ENCODE measurements at places on chromosomes 7 and 10.

GRCh38 chr7:137930581-137930980, 71.3 kb downstream of the CREB3L2 start:
- DNase-seq: peak; percentile 91

DNA sequence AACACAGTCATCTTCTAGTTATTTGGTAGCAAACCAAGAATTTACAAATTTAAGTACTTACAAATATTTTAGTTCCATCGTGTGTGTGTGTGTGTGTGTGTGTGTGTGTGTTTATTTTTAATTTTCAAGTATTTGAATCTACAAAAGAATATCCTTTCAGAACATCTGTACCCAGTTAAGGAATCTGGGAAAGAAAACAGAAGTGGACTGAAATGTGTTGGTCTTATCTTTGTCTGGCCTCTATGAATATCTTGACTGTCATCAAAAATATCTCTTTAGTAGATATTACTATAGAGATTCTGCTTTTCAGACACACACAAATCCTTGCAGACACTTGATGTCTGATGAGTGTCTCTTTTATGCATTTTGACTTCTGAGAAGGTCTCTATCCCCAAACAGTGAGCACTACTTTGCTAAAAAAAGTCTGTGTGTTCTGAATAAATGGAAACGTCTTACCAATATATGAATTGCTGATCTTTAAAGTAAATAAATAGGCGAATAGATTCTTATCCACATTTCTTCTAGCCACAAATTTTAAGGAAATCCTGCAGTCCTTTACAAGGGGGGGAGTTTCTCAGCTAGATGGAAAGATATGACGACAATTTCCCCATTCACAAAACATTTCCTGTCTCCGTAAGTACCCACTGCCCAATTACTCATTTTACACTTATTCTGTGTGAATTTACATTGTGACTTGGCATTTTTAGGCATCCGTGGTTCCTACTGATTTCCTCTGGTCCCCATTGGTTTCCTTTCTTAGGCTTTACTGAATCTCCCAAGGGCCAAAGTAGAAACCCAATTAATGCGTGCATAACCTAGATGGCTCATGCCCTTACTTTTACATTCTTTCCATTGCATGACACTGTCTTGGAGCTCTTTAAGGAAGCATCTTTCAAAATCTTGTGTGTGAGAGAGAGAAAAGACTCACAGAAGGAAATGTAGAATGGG, 36.0 kb downstream of the NRCAM start:
- DNase-seq: no peak

- DNase-seq: no peak
These were observed 437.1 kb downstream of the HTR7 start for GRCh38 chr10:90420637-90421318.

GRCh38 chr10:58700591-58700990, 187.9 kb downstream of the BICC1 start:
- no peak for DNase-seq

DNA sequence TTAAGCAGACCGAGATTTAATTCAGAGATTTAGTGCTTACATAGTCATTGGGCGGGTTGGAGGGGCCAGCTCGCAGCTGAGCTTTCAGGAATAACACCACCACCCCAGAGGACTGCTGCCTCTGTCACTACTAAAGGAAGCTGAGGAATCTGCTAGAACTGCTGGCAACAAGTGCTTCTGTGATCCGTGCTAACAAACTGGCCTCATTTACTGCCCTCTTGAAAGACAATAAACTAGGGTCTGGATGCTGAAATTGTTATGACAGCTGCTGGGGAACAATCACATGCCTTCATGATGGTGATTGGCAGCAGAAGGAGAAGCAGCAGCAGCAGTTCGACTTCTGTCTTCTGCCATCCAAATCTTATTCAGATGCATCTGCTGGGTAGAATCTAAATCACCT, 285.5 kb upstream of the TAC1 start:
- DNase-seq: no peak

- DNase-seq: no peak
These were observed 124.2 kb upstream of the MKLN1 start for GRCh38 chr7:131203291-131203976.

- peak; percentile 74 for DNase-seq
These were observed at the start of gene HGF for GRCh38 chr7:81769891-81770727. Gene HGF, minus strand, starts transcription at chr7:81770047. Its CDS starts 76 bp downstream, at chr7:81769971.

- peak; percentile 50 for DNase-seq
These were observed 3.3 kb upstream of the TBXAS1 start for GRCh38 chr7:139825666-139826290.

- DNase-seq: no peak
These were observed 82.8 kb downstream of the PPP1R3C start for GRCh38 chr10:91550021-91550420.

DNA sequence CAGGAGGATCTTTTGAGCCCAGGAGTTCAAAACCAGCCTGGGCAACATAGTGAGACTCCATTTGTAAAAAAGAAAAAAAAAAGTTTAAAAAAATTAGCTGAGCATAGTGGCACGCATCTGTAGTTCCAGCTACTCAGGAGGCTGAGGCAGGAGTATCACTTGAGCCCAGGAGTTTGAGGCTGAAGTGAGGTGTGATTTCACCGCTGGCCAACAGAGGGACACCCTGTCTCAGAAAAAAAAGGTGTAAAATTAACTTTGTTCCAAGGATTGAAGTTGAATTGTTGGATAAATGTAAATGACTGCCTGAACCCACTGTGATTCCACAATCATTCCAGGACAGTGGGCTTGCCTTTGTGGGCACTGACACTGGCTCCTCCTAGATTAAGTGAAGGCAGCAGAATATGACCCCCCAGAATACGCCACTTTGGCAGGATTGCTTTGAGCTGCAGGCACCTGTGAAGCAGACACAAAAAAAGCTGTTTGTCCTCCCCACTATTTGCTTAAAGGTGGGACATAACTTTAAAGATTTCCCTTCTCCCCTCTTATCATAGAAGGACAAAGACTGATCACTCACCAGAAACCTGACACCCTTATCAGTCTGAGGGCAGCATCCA, 57.2 kb upstream of the FOXI2 start:
- no peak for DNase-seq

DNA sequence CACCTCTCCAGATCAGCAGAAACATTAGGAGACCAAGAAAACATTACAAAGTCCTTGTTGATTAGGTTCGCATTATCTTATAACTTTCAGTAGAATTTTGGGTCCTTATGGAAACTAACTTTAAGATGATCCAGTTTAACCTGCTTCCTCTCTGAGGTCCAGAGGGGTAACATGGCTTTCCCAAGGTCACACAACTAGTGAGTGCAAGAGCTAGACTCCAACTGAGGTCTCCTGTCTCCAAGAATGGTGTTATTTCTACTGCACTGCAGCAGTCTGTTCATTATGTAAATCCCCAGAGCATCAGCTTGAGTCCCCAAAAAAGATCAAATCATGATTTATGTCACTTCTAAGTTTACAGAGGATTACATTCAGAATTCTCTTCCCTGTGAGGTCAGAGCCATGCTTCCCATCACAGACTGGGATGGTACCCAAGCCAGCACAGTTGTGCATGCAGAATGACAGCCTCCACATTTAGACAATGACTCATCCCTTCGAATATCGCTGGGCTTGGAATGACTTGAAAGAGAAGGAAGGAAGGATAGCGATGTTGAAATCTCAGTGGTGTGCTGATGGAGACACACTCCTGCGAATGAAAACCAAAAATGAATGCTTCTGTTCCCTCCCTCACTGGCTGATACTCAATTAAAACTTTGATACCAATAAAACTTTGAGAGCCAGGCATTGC, 163.1 kb upstream of the PLXNA4 start:
- peak; percentile 94 for DNase-seq

GRCh38 chr7:91630581-91631380, 249.7 kb downstream of the MTERF1 start:
- DNase-seq: no peak

DNA sequence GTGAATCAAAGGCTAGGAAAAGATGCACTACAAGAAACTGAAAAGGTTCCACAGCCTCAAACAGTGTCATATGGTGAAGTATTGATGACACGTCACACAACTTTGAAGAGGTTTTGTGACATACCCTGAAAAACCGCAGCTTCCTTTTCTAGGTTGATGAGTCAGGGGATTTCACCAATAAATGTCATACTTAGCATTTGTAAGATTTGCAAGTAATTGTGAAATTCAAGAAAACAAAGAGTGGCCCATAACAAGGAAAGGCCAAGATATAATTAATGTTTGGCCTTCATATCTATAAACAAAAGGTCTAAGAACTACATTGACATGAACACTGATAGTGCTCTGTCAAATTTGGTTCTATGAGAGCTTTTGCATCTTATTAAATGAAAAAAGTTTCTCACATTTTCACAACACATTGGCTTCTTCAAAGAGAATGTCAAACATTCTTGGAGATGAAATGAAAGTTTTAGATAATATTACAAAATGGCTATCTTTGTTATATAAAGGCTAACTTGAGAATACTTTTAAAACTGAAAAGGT, 62.0 kb upstream of the NAMPT start:
- DNase-seq: peak; percentile 93

- peak; percentile 80 for DNase-seq
These were observed 315.7 kb downstream of the TNS3 start for GRCh38 chr7:47266131-47266706.

DNA sequence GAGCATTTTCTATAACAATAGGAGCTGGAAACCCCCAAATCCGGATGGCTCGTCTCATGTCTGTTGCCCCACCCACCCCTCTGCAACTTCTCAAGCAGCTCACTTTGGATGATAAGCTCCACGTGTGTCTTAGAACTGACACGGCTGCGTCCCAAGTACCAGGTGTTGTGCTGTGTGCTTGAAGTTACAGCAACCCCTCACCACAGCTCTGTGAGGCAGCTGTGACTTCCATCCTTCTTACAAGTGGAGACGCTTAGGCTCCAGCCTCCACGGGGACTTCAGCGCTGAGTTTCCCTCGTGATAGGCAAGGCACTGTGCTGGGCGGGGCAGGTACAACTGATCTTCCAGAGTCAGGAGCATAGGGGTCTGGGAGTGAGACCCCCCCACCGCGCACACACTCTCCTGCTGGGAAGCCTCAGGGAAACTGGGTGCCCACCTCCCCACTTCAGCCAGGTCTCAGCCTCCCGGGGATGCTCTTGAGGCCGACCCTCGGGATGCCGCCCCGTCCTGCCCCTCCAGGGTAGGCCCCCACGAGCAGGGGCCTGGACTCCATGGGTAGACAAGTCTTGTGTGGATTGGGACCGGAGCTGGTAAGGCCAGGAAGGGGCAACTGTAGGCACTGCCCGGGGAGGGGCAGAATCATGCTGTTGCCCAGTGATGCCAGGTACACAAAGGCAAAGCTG, 31.4 kb downstream of the EN2 start:
- DNase-seq: no peak

- DNase-seq: peak; percentile 73
These were observed 46.2 kb downstream of the ZNF438 start for GRCh38 chr10:30985512-30985911.

- no peak for DNase-seq
These were observed 17.1 kb downstream of the BMPR1A start for GRCh38 chr10:86773498-86773897.

- DNase-seq: peak; percentile 21
These were observed 55.6 kb upstream of the PNLIP start for GRCh38 chr10:116490028-116490662.

DNA sequence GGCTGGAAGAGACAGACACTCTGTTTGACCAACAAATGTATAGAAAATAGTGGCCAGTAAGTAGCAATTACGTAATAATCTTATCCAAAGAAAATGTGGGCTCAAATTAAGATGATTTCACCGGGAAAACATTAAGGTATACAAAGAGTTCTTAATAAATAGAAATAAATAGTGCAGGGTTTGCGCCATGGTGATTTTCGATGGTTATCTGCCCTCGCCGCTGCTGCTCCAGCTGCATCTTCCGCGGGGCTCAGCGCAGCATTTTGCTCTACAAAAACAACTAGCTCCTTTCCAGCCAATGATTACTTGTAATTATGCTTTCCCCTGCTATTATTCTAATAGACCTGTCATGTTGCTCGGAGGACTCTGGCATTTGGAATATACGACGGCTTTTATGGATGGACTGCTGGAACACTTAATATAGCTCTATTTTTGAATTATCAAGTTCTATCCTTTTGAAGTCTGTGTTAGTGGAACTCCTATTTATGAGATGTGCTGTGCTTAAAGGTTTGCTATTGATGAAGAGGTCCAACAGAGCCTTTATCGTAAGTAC, 103.8 kb downstream of the BUB3 start:
- no peak for DNase-seq

GRCh38 chr7:130226333-130226732, 18.7 kb downstream of the SSMEM1 start:
- DNase-seq: no peak

DNA sequence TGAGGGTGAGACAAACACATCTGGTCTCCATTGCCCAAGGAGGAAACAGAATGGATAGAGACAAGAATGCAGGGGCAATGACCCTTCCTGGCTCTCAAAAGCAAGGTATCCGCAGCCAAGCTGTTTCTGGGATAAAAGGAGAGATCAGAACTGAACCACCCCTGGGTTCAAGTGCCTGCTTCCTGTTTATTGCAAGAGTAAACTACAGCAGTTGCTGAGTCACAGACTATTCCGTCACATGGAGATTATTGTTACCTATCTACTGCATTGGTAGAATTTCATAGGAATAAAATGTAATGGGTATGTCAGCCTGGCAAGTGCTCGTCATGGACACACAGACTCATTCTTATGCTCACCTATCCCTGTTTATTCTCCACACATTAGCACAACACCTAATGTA, 821.6 kb downstream of the GRID1 start:
- DNase-seq: no peak

DNA sequence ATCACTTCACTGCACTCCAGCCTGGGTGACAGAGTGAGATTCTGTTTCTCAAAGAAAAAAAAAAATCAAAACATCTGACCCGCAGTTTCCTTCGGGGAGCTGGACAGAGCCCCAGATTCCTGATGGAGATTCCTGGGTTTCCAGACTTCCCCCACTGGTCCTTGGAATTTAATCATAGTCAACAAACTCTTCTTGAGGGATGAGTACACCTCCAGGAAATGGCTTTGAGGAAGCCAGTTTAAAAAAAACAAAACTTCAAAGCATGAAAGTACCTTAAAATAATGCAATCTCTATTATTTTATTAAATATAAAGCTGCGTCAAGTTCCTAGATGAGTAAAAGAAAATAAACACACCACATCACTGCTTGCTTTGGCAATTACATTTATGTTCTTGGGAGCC, 1.2 kb upstream of the MAD1L1 start:
- peak; percentile 72 for DNase-seq

DNA sequence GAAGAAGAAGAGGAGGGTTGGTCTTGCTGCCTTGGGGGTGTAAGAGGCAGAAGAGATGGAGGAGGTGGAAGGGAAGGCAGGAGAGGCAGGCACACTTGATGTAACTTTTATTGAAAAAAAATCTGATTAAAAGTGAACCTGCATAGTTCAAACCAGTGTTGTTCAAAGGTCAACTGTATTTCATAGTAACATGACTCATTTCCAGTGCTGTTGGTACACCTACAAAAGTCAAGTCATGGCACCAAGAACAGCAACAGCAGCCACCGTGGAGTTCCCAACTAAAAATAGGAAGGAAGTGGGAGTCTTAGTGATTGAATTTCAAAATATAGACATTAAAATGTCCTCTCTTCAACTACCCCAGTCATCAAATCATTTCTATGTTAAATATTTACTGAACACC, 88.5 kb downstream of the CTNNA3 start:
- no peak for DNase-seq

- DNase-seq: no peak
These were observed 48.4 kb downstream of the GATA3 start for GRCh38 chr10:8102708-8103401.

- DNase-seq: no peak
These were observed 19.9 kb downstream of the STMP1 start for GRCh38 chr7:135682191-135682590.
